ENCODE measurements at places on chromosomes 4 and X.

- no peak for DNase-seq
Observed at GRCh38 chr4:78707793-78708192, 68.4 kb upstream of the BMP2K start.

- DNase-seq, result no peak
Observed at GRCh38 chr4:89939994-89940393, 45.3 kb downstream of the MMRN1 start.

- DNase-seq, result no peak
Observed at GRCh38 chr4:36614011-36614410, 332.6 kb downstream of the DTHD1 start.

- no peak for DNase-seq
Observed at GRCh38 chrX:25810202-25810601, 327.9 kb upstream of the MAGEB18 start.

GRCh38 chr4:111793433-111794091, 351.7 kb upstream of the FAM241A start:
- no peak for DNase-seq

GRCh38 chr4:10326075-10326474, 131.2 kb downstream of the ZNF518B start:
- no peak for DNase-seq

DNA sequence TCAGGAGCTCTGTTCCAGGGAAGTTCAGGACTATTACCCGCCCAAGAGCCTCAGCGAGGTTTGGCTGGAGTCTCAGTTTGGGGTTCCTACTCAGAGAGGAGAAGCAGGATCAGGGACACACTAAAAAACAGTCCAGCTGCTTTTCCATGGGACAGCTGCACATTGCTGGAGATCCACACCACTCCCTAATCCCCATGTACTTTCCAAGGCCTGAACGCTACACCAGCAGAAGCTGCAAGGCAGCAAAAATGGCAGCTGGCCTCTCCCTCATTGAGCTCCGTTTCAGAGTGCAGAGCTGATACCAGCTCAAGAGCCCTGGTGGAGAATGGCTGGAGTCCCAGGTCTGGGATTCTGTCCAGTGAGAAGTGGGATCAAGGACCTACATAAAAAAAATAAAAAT, 551.2 kb upstream of the PABPC5 start:
- no peak for DNase-seq

DNA sequence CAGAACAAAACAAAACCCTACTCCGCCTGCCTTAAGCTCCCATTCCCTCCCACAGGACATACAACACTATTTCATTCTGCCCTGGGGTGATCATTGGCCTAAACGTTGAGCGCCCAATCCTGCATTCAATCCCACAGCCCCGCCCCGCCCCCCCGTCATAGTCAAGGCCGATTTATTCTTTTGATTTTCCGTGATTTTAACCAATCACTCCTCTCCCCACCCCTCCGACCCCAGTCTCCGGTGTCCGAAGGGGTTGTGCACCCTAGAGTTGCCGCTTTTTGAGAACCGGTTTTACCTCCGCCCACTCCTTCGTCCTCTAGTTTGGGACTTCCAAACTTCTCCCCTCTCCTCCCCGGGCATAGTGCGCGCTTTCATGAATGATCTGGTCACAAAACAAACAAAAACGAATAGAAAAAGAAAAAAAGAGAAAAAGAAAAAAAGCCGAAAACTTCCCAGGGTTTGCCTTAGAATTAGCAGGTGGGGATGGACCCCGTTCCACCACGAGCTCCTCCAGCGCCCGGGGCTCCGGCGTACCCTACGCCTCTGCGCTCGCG, 446 bp upstream of the UBE2A start:
- no peak for DNase-seq

DNA sequence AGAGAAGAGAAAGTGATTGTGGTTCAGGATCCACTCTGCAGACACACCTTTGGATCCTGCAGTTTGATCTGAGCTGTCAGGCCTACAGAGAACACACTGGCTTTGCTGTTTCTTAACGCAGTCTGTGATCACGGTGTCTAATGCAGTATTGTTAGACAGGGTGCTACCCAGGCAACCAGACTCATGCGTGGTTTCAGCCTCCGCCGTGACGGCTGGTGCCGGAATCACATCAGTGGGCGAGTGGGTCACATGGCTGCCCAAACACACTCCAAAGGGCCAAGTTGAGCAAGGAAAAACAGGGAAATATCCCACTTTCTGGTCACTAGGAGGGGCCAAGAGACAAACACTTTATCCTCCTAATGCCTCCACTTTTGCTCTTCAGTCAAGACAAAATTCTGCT, 27.5 kb downstream of the CCDC149 start:
- DNase-seq, result no peak

DNA sequence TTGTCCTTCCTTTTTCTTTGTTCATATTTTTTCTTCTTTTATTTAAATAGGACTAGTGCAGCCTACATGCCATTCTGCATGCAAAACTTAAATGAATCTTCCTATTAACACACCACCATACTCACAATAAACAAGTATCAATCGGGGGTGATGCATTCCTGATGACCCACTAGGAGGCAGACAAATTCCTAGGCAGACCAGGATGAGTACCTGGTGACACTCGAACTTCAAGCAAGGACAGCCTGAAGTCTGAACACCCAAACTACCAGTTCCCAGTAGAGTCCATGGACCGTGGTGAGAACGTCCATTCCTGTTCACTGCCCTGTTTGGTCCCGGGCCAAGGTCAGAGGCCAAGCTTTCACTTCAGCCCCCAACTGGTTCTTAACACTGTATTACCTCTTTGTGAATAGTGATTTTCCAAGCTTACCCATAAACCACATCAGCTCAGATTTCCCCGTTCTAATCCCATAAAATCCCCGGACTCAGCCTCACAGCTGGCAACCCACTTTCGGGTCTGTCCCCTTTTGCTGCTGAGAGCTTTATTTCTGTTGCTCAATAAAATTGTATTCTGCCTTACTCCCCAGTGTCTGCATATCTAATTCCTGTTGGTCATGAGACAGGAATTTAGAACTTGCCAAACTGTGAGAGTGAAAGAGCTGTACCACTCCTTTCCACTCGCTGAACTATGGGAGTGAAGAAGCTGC, 1286.6 kb downstream of the FSTL5 start:
- no peak for DNase-seq

- DNase-seq, result no peak
Observed at GRCh38 chr4:40247350-40247749, 50.5 kb downstream of the RHOH start.

GRCh38 chrX:17939724-17940123, 78.6 kb upstream of the RAI2 start:
- no peak for DNase-seq

- DNase-seq, result no peak
Observed at GRCh38 chr4:169307576-169307975, 36.8 kb upstream of the SH3RF1 start.

- DNase-seq, result no peak
Observed at GRCh38 chr4:75673959-75674328, 733 bp upstream of the G3BP2 start.

DNA sequence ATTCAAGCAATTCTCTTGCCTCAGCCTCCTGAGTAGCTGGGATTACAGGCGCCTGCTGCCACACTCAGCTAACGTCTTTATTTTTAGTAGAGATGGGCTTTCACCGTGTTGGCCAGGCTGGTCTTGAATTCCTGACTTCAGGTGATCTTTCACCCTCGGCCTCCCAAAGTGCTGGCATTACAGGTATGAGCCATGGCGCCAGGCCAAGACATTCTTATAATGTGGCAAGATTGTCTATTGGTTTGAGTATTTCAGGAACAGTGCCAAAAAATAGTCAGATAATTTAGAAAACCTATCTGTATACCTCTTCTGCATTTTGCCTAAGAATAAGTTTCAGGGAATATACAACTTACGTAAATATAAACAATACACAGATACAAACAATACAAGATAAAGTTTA, 136.8 kb downstream of the TMA16 start:
- DNase-seq, result no peak

GRCh38 chrX:22069586-22069985, 37.5 kb downstream of the PHEX start:
- no peak for DNase-seq

DNA sequence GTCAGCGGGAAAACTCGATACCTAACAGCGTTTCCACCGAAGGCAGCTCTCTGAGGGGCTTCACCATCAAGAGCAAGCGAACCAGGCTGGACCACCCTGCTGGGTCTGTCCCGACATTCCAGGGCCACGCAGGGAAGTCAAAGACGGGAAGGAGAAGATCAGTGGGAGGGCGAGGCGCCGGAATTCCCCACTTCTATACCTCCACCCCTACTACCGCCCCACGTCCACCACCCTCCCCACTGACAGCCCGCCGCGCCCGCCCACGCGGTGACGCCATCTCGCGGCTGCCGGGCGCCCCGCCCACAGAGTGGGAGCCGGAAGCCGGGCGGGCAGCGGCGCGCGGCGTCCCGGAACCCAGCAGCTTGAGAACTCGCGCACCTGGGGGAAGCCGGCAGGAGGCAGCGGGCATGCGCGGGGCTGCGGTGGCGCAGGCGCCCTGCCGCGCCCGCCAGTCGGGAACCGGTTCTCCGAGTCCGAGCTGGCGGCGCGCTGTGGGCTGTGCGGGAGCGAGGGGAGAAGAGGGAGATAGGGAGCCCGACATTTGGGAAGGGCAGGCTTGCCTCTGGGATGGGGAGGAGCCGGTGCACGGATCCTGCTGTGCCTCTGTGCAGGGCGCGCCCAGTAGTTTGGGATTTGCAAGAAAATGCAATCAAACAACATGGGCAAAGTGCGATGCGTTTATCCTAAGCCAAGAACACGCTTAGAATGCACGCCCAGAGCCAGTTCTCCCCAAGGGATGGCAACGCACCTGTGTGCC, 3.2 kb upstream of the STIM2 start:
- peak; percentile 83 for DNase-seq

DNA sequence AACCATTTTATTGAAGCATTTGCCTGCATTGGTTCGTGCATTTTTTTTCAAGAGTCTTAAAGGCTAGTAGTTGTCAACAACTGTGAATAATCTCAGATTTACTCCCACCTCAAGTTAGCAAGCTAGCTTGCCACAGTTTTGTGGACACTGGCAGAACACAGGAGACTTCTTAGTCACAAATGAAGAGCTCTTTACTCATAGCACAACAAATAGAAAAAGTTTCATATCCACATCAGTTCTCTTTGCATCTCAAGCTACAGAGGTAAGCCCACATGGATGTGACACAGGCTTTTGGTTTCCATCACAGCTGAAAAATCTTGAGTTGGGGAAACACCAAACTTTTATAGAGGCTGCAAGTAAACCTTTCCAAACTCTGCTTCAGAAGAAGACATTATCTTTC, 2315.7 kb upstream of the TENM3 start:
- DNase-seq, result no peak

- peak; percentile 9 for DNase-seq
Observed at GRCh38 chrX:69285881-69286564, 120.8 kb upstream of the PJA1 start.

DNA sequence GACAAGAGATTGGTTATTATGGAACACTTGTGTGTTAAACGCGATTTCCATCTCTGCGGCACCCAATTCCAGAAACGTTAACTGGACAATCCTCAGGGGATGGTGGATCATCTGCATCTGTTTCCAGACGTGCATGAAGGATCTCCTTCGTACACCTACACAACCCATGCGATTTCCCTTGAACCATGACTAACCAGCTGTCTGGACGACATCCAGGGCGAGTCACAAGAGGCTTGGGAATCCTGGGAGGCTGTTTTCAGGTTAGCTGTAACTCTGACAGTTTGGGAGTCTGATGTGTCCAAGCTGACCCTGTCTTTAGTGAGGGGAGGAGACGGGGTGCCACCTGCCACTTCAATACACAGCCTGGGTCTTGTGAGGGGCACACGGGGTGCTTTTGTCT, 84.5 kb downstream of the GATB start:
- no peak for DNase-seq

- DNase-seq, result no peak
Observed at GRCh38 chrX:151771726-151772125, 37.2 kb downstream of the CNGA2 start.

- DNase-seq, result no peak
Observed at GRCh38 chrX:153214934-153215333, 35.9 kb downstream of the MAGEA1 start.

- no peak for DNase-seq
Observed at GRCh38 chr4:70902577-70903290, 565 bp downstream of the MOB1B start.

- DNase-seq, result no peak
Observed at GRCh38 chr4:22500831-22501714, 14.8 kb downstream of the ADGRA3 start.

DNA sequence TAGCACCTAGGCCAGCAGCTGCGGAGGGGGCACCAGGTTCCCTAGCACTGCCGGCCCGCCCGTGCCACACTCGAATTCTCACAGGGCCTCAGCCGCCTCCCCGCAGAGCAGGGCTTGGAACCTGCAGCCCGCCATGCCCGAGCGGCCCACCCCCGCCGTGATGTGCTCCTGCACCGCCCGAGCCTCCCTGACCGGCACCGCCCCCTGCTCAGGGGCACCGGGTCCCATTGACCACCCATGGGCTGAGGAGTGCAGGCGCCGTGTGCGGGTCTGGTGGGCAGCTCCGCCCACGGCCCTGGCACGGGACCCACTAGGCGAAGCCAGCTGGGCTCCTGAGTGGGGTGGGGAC, 35.4 kb upstream of the ENPP6 start:
- DNase-seq, result no peak

DNA sequence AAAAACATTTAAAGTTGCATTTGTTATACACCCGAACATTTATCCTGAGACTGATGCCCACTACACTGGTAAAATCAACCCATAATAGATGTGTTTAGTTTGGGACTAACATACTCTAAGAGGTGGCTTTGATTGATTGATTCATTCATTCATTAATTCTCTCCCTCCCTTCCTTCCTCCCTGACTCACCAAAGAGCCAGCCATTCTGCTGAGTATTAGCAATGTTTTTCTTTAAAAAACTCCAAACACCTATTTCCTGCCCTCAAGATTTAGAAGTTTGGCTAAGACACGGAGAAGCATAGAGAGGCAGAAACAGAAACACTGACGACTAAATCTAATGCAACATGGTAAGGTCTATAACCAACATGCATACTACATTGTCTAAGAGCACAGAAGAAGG, 88.9 kb downstream of the RASL11B start:
- DNase-seq, result no peak

- DNase-seq, result no peak
Observed at GRCh38 chr4:20493761-20494353, 206.4 kb upstream of the PACRGL start.

DNA sequence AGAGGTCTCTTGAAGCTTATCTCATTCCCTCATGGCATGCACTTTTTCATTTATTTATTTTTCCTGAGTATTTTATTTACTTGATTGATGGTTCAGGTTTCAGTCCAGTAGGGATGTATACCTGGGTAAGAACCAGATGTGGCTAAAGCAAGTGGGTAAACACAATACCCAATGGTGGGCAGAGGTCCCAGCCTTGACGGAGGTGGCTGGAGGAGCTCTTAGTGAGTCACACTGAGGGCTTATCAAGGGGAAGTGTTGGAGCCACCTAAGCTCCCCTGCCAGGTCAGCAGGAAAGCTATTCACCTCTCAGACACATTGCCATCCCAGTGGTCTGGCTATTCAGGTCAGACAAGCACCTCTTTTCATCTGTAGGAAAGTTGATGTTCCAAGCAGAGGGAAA, 236.2 kb upstream of the MAGEB16 start:
- no peak for DNase-seq

- no peak for DNase-seq
Observed at GRCh38 chr4:76745240-76745639, 152.7 kb downstream of the SOWAHB start.

GRCh38 chr4:141761926-141762325, 125.5 kb downstream of the IL15 start:
- DNase-seq, result no peak

- DNase-seq, result no peak
Observed at GRCh38 chr4:7362341-7362740, 72.4 kb downstream of the PSAPL1 start.

- no peak for DNase-seq
Observed at GRCh38 chr4:88093874-88094273, 64.6 kb downstream of the ABCG2 start.

- no peak for DNase-seq
Observed at GRCh38 chrX:68936608-68937007, 107.8 kb downstream of the EFNB1 start.

Measured in activated CD4-positive, CD25-positive, alpha-beta regulatory T cell treated with anti-CD3 and anti-CD28 coated beads, Interleukin-2, amount 50 U/mL, for 16 hours (primary cell).